Kasumi-1 (cell line): ENCODE measurements at places on chromosomes 12 and 14.

GRCh38 chr12:124675881-124676713 is 108.7 kb upstream of the NCOR2 start:
- peak; percentile 44 for DNase-seq

DNA sequence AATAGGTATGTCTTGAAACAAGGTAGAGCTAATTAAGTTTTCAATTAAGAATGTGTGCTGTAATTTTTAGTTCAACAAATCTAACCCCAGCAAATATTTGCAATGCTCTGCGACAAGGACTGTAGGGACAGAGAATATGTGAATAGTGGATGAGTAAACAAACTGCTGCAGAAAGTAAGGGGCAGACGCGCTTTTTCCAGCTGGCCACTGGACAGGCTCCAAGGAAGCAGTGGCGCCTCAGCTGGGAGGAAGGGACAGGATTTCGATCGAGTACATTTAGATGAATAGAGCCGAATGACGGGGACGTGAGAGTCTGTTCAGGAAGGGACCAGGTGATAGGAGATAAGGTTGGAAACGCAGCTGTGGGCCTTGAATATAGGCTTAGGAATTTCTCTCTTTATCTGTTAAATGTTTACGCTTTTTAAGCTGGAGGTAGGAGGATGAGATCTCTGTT is 69.3 kb downstream of the ELK3 start:
- no peak for DNase-seq

DNA sequence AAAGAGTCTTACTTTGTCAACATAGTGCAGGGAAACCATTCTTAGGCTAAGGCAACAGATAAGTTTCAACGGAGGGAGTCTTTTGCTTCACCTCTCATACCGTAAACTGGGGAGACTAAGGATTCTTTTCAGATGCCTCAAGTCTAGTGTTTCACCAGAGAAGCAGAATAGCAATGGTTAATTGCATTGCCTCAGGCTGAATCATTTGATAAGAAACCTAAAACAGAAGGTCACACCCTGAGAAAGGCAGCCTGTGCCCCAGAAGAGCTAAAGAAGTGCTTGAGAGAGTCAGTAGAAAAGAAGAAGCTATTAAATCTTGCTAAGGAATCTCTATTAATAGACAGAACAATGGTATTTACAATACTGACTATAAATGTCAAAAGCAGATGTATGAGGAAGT is 21.8 kb upstream of the ATXN7L3B start:
- DNase-seq = no peak

GRCh38 chr14:66635435-66635834 is 127.5 kb downstream of the GPHN start:
- no peak for DNase-seq

DNA sequence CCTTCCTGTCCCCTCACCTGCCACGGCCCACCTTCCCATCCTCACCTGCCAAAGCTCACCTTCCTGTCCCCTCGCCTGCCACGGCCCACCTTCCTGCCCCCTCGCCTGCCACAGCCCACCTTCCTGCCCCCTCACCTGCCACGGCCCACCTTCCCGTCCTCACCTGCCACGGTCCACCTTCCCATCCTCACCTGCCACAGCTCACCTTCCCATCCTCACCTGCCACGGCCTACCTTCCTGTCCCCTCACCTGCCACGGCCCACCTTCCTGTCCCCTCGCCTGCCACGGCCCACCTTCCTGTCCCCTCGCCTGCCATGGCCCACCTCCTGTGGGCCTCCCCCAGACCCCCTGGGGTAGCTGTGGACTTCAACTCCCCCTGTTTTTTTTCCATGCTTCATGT is 48.8 kb upstream of the GPR68 start:
- no peak for DNase-seq

DNA sequence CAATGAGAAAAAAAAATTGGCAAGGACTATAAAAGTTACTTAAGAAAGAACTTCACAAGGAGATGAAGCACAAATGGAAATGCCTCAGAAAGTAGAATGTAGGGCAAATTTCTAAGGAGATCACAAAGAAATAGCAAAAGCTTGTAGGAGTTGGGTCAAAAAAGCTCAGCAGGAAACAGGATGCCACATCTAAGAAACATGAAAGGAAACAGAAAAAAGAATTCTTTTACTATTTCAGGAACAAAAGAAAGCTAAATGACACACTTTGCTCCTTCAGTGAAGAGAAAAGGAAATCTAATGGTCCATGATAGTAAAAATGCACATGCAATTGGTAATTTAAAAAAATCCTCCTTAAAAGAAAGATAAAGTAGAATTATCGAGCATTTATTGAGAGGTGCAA is 452.1 kb upstream of the GARIN6 start:
- no peak for DNase-seq
